ENCODE measurements at places on chromosomes 3 and 15.

DNA sequence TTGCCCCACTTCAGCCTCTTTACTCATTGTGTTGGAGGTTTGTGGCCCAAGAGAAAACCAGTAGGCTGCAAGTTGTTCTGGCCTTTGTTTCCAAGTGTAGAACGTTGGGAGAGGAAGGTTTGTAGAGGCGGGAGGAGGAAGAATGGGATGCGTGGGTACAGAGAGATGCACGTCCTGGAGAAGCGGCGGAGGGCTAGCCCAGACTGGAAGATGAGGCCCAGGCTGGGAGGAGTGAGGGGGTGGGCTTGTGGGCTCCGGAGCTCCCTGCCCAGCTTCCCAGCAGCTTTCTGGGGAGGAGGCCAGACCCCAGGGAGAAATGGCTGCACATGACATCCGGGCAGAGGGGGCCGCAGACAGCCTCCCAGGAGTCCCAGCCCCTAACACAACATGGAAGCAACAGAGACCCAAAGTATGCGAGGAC is 5.3 kb downstream of the PLA2G4F start:
- no peak for ATAC-seq

DNA sequence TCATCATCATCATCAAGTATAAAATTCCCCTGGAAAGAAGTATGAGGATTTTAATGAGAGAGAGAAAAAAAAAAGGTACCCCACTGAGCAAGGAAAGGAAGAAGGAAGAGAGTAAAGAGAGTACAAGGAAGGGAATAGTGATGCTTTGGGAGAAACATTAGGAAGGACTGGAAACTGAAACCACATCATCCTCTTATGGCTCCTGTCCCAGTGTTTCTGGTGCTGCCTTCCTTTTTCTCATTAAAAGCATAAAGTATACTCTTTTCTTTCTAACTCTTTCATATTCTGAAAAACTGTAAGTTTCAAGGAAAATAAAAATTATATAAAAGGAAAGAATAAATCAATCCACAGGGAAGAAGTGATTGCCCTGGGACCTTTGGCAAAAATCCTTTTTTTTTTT is 616.4 kb upstream of the CBLB start:
- ATAC-seq: no peak

DNA sequence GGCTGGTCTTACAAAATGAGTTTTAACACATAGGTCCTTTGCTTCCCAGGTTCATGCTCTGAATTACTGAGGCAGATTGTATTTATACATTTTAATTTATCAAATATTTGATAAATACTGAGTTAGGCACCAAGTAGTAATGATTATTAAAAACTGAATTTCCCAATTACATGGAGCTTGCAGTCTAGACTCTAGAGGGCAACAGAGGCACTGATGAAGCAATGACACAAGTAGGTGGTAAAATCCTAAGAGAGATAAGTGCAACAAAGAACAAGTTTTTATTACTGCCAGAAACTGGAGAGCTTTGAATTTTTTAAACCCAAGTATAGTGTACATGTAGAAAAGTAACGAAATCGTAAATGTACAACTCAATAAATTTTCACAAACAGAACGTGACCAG is 406.2 kb upstream of the RARB start:
- peak; percentile 35 for ATAC-seq

DNA sequence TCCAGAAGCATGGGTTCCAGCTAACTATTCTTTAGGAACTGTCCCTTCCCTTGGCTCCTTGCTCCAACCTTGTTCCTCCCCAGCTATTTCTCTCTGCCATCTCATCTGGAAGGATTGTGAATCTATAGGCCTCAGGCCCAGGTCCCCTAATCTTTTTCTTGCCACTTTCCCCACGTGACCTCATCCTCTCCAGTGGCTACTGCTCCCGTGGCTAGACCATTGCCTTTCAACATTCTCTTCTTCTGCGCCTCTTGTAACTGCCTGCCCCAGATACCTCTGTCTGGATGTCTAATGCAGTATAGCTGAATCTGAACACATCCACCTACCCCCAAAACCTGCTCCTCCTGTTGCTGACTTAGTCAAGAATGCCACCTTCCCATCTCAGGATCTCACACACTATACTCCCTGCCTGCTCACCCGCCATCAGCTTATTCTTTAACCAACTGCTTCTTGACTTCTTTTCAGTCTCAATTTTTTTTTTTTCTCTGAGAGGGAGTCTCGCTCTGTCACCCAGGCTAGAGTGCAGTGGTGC is 5.2 kb downstream of the GPX1 start:
- peak; percentile 53 for ATAC-seq

GRCh38 chr3:188417271-188417696 is 263.3 kb downstream of the LPP start:
- ATAC-seq: peak; percentile 31

Data from esophagus mucosa (tissue), 1 donor.